ENCODE measurements at places on chromosomes 12 and 14.
A peak's percentile ranks its signal among the peaks of the same experiment; 100 is the strongest.

GRCh38 chr14:93081876-93082570, 33.7 kb downstream of the ITPK1 start:
- DNase-seq = peak; percentile 66

DNA sequence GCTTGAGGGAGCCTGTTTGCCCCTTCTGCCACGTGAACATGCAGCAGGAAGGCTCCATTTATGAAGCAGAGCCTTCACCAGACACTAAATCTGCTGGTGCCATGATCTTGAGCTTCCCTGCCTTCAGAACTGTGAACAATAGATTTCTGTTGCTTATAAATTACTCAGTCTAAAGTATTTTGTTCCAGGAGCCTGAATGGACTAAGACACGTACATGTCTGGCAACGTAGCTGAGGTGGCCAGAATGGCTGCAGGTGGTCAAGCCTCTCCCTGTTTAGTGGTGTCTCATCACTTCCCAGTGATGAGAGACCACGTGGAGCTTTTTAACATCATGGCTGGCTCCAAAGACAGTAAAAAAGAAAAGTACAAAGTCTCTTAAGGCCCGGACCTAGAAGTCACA, 32.2 kb upstream of the SLC38A2 start:
- DNase-seq = no peak

- no peak for DNase-seq
Observed at GRCh38 chr12:82524641-82525040, 162.1 kb upstream of the TMTC2 start.

- no peak for DNase-seq
Observed at GRCh38 chr14:95155045-95155444, 2.3 kb downstream of the DICER1 start.

GRCh38 chr12:15494329-15495046, 172.2 kb downstream of the PTPRO start:
- no peak for DNase-seq

- DNase-seq = no peak
Observed at GRCh38 chr12:91111366-91112325, at the start of gene LUM. Gene LUM, minus strand, starts transcription at chr12:91111494. Its CDS starts 2,515 bp downstream, at chr12:91108979.

DNA sequence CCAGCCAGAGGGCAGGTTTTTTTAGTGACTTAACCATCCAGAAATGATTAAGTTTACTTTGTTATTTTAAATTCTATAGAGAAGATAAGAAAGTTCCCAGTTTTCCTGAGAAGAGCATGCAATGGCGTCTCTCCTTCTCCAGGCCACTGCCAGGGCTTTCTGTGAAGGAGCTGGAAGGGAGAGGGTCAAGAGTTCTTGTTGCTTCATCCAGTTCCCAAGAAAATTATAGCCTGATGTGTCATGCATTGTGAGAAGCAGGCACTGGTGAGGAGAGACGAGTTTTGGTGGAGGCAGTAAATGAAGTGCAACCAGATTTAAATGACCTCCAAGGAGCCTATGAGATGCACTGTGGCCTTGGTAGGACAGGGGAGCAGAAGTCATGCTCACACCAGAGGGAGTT, 14.2 kb downstream of the ELK3 start:
- no peak for DNase-seq

- no peak for DNase-seq
Observed at GRCh38 chr12:92549516-92549915, 153.3 kb upstream of the PLEKHG7 start.

DNA sequence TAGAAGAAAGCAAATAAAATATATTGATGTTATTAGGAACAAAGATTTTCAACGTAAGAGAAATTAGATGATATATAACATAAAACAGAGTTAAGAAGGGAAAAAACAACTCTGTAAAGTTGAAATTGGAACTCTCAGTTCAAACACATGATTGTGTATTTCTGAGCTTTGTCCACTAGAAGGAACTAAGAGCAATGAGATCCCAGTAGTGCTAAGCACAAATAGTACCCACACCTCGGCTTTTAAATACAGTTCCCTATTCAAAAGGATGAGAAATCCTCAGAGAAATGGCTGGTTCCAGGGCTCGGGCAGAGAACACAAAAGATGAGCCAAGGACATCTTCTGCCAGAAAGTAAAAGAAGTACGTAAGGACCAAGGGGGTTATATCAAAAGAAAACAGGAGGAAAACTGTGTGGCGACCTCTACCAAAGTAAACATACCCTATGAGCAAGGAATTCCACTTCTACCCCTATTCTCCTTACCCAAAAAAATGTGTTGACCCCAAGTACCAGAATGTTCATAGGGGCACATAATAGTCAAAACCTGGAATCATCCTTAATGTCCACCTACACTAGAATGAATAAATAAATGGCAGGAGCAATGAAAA, 96.6 kb downstream of the SPTSSA start:
- no peak for DNase-seq

GRCh38 chr12:100745378-100746071, 49.1 kb upstream of the ANO4 start:
- no peak for DNase-seq

GRCh38 chr12:45745861-45746277, 16.4 kb downstream of the ARID2 start:
- DNase-seq = no peak

DNA sequence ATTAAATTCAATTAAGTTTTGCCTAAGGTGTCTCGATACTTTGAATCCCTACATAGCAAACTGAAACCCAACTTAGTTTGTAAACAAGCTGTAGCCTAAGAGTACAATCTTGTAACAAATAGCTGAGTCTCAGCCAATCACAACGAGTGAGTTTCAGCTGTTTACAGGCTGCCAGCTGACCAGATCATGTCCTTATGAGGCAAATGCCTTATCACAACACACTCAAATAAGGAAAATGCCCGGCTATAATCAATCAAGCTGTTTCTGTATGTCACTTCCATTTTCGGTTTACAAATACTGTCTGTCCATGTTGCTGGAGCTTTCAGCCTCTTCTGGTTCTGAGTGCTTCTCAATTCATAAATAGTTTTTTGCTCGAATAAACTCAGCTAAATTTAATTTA, 943.8 kb downstream of the SLC16A7 start:
- no peak for DNase-seq

GRCh38 chr14:24188251-24189058, at the start of gene IPO4:
Gene IPO4, minus strand, starts transcription at chr14:24188816. Its CDS starts 29 bp downstream, at chr14:24188787.
- DNase-seq = peak; percentile 99

- DNase-seq = no peak
Observed at GRCh38 chr12:7023114-7023513, 4.8 kb upstream of the LPCAT3 start.

DNA sequence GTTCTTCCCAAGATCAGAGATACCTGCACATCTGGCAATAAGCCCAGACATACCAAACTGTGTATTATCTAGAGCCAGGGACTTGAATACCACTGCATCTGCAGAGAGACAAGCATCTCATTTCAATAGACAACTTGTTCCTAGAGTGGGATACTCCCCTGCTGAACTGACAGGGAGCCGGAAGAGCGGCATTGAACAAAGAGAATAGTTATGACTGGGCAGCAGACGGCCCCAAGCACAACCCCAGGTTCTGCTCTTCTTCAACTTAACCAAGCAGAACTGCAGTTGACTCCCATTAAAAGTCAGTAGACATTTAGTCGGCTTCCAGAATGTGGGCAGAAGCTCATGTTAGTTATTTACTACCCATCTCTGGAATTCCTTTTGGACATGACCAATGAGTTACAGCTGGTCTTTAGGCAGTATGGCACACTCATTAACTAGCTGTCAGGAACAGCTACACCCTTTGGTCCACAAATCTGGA, 112.9 kb downstream of the HMGA2 start:
- no peak for DNase-seq

GRCh38 chr14:102211240-102211639, 71.5 kb downstream of the WDR20 start:
- no peak for DNase-seq

- no peak for DNase-seq
Observed at GRCh38 chr12:54128416-54128815, 60.4 kb downstream of the SMUG1 start.

DNA sequence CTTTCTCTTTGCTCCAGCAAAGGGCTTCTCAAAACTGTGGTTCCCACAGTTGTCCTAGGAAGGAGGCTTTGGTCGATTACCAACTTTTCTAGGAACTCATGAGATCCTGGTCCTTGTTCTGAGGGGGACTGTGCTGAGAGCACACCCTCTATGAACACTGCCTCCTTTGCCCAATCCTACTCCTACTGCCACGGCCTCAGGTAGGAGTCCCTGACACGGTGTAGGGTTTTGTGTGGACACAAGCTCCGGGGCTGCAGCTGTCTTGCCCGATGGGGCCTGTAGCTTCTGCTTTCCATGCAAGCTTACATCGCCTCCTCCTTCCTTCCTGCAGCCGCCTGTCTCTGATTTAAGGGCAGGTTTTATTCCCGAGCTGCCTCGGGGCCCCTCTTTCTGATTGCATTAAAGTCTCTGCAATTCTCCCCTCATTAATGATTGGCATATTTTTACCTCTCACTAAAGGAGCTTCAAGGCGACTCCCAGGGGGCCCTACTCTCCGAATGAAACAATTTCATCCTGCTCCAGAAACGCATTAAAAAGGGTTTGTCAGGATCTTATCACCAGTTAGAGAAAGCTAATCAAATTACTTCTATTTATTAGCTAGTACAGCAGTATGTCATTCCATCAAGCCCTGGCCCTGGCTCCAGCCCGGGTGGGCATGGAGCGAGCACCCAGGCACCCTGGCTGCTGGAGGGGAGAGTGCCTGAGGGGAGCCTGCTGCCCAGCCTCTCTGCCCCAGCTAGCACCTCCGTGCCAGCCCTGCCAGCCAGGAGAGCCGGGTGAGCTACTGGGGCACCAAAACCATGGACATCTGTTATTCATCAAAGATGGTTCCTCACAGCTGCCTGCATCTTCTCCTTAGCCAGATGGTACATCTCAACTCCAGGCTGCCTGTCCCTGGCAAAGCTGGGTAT, 38.0 kb upstream of the ESRRB start:
- DNase-seq = no peak

GRCh38 chr14:63300854-63301253, 17.9 kb downstream of the GPHB5 start:
- DNase-seq = no peak

- DNase-seq = no peak
Observed at GRCh38 chr14:42523666-42524065, 917.0 kb downstream of the LRFN5 start.

DNA sequence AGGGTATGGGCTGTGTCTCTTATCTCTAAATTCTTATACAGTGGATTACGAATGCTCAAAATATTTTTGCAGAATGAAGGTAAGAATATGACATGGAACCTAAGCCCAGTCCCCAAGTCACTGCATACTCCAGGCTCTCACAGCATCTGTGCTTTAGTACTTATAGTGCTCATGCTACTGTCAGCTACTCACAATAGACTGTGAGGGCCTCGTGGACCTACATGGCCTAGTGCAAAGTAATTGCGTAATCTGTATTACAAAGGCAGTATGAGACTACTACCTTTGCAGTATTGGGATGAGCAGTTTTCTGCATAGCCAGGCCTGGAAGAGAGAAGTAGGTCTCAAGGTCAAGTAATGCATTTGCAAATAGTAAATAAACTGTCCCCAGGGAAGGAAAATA, 27.9 kb downstream of the VWF start:
- no peak for DNase-seq

DNA sequence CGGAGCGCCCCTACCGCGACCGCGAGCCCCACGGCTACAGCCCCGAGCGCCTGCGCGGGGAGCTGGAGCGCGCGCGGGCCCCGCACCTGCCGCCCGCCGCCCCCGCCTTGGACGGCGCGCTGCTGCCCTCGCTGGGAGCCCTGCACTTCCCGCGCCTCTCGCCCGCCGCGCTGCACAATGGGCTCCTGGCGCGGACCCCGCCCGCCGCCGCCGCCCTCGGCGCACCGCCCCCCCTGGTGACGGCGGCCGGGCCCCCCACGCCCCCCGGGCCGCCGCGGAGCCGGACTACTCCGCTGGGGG, 27.0 kb downstream of the LRCOL1 start:
- no peak for DNase-seq

- DNase-seq = peak; percentile 79
Observed at GRCh38 chr12:54984658-54985376, at the start of gene TESPA1. Gene TESPA1, minus strand, starts transcription at chr12:54984762. Its CDS starts 10,200 bp downstream, at chr12:54974562.

DNA sequence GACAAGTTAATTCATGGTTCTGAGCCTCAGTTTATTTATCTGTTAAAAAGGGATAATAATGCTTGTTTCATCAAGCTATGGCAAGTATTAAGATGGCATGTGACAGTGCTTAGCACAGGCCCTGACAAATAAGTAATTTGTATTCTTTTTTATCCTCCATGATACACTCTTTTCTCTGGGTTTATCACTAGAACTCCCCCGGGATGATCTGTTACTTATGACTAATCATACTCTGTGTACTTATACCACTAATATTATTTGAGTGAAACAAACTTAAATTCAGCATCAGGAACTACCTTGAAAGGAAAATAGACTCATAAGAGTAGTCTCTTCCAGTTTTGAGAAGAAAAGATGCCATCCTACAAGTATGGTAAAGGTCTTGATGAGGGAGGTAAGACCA, 283.8 kb downstream of the PAWR start:
- no peak for DNase-seq

DNA sequence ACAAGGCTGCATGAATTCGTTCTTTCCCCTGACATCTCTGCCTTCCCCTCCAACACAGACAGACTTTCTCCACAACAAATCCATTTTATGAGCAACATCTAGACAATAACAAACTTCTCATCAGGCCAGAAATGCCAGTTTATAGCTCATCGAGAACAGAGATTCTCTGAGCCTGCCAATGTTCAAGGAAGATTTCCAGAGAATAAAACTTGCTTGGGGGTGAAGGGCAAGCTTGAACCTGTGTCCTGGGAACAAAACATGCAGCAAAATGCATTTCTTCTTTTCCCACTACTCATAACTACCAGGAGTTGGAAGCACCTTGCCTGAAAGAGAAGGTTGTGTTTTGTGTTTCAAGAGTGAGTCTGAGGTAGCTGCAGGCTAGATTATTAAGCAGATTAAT, 6.8 kb downstream of the MAP1LC3B2 start:
- DNase-seq = no peak

- no peak for DNase-seq
Observed at GRCh38 chr12:130953771-130954543, at the start of gene ADGRD1. Gene ADGRD1, plus strand, starts transcription at chr12:130953907. Its CDS starts 559 bp downstream, at chr12:130954466.

DNA sequence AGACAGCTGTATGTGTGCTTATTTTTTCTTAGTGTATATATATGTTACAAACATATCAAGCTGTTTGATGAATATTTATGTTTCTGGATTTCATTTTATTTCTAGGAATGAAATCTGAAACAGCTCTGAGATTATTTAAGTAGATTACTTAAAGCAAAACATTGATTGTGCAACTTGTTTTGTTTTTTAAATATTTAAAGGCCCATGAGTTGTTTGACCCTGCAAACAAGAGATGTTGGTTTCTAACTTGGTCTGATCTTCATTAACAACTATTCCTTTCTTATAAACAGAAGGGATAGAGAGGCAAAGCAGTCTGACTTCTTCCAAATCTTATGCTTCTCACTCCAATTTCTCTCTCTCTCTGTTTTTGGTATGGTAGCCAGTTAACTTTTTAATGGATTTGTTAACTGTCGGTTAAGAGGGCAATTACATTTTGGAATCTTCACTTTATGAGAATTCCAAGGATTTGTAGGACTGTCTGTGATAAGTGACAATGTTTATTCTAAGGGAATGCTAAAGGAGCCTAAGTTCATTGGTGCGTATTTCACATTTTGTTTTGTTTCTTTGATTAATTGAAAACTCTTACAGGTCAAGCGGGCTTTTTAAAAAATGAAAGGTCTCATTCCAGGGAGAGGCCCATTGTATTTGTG, 102.6 kb upstream of the HMGA2 start:
- DNase-seq = no peak

Measured in CD8-positive, alpha-beta T cell (primary cell).